Tracheal epithelial cell (primary cell): ENCODE measurements at places on chromosomes 4 and X. TPM values are rescaled to one million over a fixed set of nuclear protein-coding genes. Genes with fewer than 3 reads are reported as not detected.

The PPARGC1A gene
- total RNA-seq: 0.64 and 2.4 TPM in 2 replicates

The SEL1L3 gene
- total RNA-seq: 106 and 155 TPM in 2 replicates

The CSAG1 gene
- not detected in 2 replicates for total RNA-seq

The MAGEA8 gene
- total RNA-seq: not detected in 2 replicates

The PABPC5 gene
- 0.24 TPM in 1 of 2 replicates, not detected in the other for total RNA-seq

The FBXO8 gene
- 23.6 and 34.5 TPM in 2 replicates for total RNA-seq

The C1QTNF7 gene
- total RNA-seq: 0.24 TPM in 1 of 2 replicates, not detected in the other

The ZNF157 gene
- 0.24 TPM in 1 of 2 replicates, not detected in the other for total RNA-seq

The SRPX gene
- total RNA-seq: 1.9 and 21.7 TPM in 2 replicates

The SSX4 gene
- not detected in 2 replicates for total RNA-seq

The DDIT4L gene
- 0.43 and 1.2 TPM in 2 replicates for total RNA-seq

The EREG gene
- 15.6 and 19.3 TPM in 2 replicates for total RNA-seq

The ADH1A gene
- not detected in 2 replicates for total RNA-seq

The GLRA2 gene
- 0.85 TPM in 1 of 2 replicates, not detected in the other for total RNA-seq

The MAD2L1 gene
- 2.3 and 4.1 TPM in 2 replicates for total RNA-seq

The TMEM154 gene
- 30.5 and 34.5 TPM in 2 replicates for total RNA-seq

The XPNPEP2 gene
- total RNA-seq: not detected in 2 replicates

The UGT2B11 gene
- not detected in 2 replicates for total RNA-seq

The NIPAL1 gene
- 7.2 and 10.8 TPM in 2 replicates for total RNA-seq

The DIAPH2 gene
- total RNA-seq: 12.4 and 13.7 TPM in 2 replicates
